ENCODE measurements at places on chromosomes 2 and 18.
A peak's percentile ranks its signal among the peaks of the same experiment; 100 is the strongest.

- DNase-seq: no peak
These were observed 360.3 kb downstream of the LRP1B start for GRCh38 chr2:141770530-141770929.

GRCh38 chr2:79219383-79219988 lies 59.9 kb upstream of the REG3A start:
- peak; percentile 8 for DNase-seq

GRCh38 chr2:9484533-9484932 lies 10.2 kb downstream of the IAH1 start:
- DNase-seq: no peak

- DNase-seq: no peak
These were observed 44.5 kb upstream of the C2orf74 start for GRCh38 chr2:61117534-61117933.

- DNase-seq: no peak
These were observed 18.5 kb downstream of the PSTPIP2 start for GRCh38 chr18:46053368-46054095.

DNA sequence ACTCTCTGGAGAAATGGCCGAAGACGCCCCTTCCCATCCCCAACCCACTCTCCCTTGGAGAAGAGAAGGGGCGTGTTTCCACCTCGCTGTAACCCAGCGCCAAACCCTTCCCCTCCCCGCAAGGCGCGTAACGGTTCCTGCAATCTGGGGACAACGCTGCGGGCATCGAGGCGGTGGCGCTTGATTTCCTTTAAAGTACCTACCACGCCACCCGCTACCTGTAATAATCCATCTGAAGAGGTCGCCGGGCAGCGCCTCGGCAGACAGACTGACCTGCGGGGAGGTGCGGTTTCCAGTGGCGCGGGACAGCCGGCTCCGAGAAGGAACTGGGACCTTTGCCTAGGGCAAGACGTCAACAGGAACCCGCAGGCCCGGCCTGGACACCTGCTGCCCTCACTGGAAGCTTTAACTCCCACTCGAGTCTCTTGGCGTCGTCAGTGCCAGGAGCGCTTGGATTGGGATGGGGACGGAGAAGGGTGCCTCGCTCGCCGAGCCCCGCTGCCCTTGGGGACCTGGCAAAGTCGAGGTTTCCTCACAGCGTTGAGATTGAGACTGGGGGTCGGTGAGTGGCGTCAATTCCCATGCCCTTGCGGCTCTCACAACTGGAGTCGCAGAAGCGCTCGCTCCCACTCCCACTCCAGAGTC lies at the start of gene CYP1B1:
CYP1B1 (minus strand) TSS at position 645 of the 645 bp plus-strand sequence. CDS start 763 bp downstream, outside the sequence.
- no peak for DNase-seq

- no peak for DNase-seq
These were observed at the start of gene SLC19A3 for GRCh38 chr2:227717687-227718567. TSS of gene SLC19A3 (minus strand) at chr2:227718028. CDS start at chr2:227702318, 15,710 bp downstream.

GRCh38 chr2:202643012-202643858 lies 8.5 kb downstream of the FAM117B start:
- DNase-seq: no peak

- no peak for DNase-seq
These were observed 168.1 kb downstream of the PTPRM start for GRCh38 chr18:7735196-7735595.

DNA sequence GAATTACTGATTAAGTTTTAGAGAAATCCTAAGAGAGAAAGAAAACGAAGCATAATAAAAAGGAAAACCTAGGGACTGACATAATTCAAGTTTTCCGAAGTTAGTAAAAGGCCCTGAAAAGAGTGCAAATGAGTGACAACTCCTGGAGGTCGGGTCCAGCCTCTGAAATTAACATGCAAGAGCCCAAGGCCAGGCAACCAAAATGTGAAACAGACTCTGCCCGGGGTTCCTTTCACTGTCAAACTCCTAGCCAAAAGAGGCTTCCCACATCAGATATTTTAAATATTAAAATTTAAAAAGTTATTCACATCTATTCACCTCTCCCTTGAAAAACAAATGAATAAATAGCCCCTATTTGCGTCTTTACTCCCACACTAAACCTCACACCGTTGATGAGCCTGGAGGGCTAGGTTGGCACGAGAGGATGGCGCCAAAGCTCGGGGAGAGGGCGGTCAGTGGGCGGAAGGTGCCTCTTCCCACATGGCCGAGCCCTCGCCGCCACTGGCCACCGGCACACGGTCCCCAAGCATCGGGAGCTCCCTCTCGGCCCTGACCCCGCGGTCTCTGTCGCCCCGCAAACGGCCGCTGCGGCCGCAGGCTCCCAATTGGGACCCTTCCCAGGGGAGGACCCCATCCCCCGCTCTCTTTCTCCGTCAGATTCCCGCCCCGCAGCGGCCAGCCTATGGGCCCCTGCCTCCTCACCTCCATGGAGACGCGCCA lies 630 bp downstream of the PPM1G start:
- DNase-seq: no peak

GRCh38 chr2:97965116-97965515 lies 30.6 kb downstream of the TMEM131 start:
- DNase-seq: no peak

DNA sequence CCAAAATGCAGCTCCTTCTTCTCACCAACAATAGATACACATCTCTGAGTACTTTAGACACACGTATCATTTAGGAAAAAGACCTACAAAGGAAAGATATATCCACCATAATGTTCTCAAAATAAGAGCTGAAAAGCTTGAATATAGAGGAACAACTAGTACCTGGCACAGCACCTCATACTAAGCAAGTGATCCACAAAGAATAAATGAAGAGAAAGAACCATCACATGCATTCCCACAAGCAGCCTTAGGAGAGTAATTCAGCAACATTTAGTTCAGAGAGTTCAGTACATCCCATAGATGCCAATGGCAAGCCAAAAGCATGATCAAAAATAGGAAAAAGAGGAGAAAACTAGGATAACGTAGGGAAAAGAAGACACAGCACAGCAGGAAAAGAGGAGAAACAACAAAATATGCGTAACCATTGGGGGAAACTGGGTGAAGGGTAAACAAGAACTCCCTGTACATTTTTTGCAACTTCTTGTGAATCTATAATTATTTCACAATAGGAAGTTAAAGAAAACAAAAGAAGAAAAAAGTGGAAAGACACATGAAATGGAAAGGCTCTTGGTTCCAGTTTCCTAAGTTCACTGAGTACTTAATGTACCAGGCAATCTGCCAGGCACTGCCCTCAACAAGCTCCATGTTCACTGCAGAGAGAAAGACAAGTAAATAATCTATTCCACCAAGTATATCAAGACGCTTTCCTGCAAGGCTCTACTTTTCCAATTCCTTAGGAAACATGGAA lies 22.3 kb downstream of the CLASP1 start:
- no peak for DNase-seq

DNA sequence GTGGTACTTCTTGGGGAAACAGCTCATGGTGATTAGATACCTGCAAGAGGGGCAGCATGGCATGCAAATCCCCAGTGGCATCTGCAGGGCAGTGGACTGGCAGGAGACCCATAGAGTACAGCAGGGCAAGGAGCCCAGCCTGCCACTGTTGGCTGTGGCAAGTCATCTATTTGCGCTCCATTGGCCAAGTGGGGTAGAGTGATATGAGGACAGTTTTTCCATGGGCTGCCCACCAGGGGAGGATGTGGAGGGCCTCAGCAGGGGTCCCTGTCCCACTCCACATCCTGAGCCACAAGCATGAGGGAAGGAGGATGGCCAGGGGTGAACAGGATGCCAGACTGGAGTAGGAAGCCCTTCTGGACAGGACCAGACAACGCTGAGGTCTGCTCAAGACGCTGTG lies 50.9 kb upstream of the OTOF start:
- DNase-seq: no peak

GRCh38 chr18:79848579-79849327 lies 51.0 kb downstream of the KCNG2 start:
- DNase-seq: no peak

DNA sequence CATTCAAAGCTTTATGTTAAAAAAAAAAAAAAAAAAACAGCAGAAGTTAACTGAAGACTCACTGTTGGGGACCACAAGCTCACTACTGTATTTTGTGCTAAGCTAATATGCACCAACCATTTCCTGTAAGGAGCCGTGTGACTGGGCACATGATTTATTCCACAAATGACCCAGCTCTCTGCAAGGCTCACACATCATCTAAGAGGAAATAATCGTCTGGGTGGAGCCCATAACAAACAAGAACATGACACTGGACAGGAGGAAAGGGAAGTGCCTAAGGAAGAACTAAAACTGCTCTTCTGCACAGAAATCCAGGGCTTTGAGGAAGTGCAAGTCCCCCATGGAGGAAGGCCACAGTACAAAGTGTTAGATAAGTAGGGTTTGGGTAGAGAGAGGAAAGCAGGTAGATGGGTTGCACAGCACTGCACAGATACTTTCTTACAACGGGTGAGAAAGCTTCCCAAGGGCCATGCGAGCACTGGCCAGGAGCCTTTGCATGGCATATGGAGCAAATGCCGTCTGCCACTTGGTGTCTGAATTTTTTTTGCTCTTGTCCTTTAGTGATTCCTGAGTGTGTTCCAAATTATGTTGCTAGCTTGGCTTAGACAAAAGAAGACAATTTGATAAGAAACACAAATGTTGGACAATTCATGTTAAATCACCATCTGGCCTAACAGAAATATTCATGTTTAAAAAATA lies 24.4 kb downstream of the NFE2L2 start:
- DNase-seq: no peak

GRCh38 chr2:196256585-196256984 lies 85.2 kb upstream of the STK17B start:
- no peak for DNase-seq

- no peak for DNase-seq
These were observed 7.9 kb downstream of the TUBB6 start for GRCh38 chr18:12315911-12316310.

GRCh38 chr2:182933629-182934028 lies 67.2 kb upstream of the FRZB start:
- DNase-seq: no peak

DNA sequence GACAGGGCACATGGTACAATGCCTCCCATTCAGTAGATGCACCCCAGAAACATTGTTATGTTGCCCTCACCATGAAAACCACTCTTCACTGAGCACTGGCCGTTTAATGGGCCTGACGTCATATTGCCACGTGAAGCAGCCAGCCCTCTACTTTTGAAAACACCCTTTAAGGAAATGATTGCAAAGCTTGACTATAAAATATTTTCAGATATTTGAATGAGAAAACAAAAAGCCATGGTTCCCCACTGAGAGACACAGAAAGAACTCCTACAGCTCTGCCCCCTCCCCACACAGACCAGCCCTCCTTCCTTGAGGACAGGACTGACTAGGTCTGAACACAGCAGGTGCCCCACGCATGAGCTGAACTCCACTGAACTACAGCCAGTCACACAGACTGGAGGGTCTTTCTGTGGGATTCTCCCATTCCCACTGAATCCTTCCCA lies 349.1 kb downstream of the ANAPC1 start:
- no peak for DNase-seq

DNA sequence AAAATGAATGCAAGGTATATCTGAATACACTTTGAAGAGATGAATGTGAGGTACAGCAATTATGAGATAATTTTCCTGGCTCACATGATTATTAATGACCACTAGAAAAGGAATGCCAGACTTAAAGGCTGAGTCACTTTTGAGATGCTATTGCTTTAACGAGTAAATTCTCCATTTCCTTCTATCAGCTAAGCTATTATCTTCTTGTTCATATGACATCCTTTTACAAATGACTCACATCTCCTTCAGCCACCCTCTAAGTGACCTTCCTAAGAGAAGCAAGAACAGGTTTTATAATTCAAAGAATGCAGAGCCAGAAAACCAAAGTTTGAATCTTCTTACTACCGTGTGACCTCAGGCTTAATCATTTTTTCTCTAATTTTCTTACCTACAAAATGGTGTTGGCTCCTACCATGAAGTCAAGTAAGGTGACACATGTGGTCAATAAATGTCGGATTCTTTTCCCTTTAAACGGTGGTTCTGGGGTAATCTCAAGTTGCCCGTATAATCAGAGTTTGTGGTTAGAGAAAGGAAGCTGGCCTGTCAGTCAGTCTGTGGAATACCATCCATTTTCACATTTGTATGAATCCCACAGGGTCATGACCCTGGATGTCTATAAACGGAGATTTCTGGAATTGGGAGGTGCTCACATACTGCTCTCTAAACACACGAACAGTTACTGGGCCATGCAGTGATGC lies 184.0 kb upstream of the PID1 start:
- DNase-seq: no peak

DNA sequence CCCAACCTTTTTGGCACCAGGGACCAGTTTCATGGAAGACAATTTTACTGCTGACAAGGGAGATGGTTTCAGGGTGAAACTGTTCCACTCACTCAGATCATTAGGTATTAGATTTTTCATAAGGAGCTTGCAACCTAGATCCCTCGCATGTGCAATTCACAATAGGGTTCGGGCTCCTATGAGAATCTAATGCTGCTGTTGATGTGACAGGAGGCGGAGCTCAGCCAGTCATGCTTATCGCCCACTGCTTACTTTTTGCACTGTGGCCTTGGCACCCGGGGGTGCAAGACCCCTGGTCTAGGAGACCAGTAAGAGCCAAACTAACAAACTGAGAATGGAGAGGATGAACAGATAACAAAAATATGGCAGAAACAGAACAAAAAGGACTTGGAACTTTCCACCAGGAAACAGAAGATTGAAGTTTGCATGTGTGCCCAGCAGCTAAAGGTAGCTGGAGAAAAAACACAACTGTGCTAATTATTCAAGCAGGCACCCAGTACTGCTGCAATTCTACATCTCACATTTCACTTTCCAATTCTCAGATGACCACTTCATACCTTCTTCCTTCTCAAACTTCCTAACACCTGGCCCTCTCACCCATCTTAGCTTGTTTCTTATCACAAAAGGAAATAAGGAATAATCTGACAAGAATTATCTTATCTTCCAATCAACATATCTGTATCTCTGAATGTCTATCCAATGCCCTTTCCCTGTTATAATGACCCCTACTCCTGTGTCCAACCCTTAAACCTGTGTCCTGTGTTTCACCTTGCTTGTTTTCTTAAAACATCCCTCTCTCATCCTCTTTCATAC lies 24.8 kb downstream of the SP3 start:
- DNase-seq: no peak

DNA sequence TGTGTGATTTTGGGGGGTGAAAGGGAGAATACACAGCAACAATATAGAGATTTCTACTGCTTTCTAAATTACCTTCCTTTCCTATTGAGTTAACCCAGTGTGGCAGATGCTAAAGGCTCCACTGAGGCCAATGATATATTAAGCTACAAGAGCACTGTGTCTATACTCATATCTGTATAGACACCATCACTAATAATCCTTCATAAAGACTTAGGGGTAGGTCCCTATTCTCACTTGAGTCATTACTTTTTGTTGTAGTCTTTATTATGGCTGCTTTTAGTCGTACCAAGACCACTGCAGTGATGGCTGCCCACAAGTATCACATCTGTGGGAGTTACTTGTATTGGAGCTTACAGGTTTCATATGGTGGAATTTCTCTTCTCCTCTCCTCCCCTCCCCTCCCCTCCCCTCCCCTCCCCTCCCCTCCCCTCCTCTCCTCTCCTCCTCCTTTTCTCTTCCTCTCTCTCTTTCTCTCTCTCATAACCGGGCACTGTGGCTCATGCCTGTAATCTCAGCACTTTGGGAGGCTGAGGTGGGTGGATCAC lies 637.6 kb downstream of the ADCYAP1 start:
- no peak for DNase-seq

Data from stimulated activated naive CD8-positive, alpha-beta T cell treated with anti-CD3 and anti-CD28 coated beads, Interleukin-15, amount 100 ng/mL, for 72 hours (primary cell).